Fibroblast of gingiva (primary cell): ENCODE measurements at places on chromosomes 1 and 21.
A peak's percentile ranks its signal among the peaks of the same experiment; 100 is the strongest.

DNA sequence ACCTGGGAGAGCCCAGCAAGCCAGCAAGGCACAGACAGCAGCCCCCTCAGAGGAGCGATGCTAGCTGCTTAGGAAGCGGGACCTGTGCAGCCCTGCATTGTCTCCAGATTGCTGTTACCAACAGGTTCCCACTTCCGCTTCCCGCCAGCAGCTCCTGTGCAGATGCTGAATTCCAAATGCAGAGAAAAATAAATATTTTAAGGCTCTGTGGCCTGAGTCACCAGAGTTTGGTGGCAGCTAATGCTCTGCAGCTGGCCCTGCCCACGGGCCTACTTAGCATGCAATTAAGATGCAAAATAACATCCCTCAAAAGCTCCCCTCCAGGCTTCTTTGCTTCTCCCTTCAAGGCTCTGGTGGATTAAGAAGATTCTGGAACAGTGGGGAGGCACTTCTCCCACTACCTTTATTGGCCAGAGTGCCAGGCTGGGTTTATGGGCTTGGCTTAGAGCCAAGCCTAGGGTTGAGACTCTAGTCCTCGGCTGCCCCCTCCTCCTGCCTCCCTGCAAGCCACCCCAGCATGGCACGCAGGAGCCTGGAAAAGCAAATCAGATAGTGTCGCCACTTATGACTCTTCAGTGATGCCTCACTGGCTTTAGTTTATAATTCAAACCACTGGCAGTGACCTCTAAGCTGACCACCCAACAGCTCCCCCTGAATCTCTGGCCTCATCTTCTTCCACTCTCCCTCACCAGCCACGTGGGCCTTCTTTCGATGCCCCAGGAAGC lies 207.1 kb upstream of the ZC3H12A start:
- no peak for DNase-seq

- no peak for DNase-seq
Observed at GRCh38 chr1:243903041-243903440, 53.0 kb upstream of the AKT3 start.

GRCh38 chr1:230517786-230518185 lies 91.7 kb upstream of the PGBD5 start:
- no peak for DNase-seq

GRCh38 chr1:64745181-64745985 lies 508 bp downstream of the RAVER2 start:
- peak; percentile 47 for DNase-seq

- peak; percentile 34 for DNase-seq
Observed at GRCh38 chr21:31580866-31581276, 78.6 kb upstream of the SOD1 start.

- no peak for DNase-seq
Observed at GRCh38 chr1:230210981-230211336, 143.9 kb downstream of the GALNT2 start.

DNA sequence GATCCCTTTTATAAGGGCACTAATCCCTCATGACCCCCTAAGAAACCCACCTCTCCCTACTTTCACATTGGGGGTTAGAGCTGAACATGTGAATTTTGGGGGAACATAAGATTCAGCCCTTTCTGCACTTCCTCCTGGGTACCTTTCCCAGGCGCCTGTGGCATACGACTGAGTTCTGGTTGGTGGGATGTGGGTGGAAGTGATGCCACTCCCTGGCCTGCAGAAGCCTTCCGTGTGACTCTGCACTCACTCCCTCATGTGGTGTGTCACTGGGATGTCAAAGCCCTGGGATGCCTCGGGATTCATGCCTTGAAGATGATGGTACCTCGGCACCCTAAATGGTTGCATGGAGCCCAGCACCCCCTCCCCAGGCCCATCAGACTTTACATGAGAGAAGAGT lies 28.3 kb upstream of the VASH2 start:
- DNase-seq: no peak

- DNase-seq: no peak
Observed at GRCh38 chr1:235642943-235643371, 6.6 kb downstream of the GNG4 start.

DNA sequence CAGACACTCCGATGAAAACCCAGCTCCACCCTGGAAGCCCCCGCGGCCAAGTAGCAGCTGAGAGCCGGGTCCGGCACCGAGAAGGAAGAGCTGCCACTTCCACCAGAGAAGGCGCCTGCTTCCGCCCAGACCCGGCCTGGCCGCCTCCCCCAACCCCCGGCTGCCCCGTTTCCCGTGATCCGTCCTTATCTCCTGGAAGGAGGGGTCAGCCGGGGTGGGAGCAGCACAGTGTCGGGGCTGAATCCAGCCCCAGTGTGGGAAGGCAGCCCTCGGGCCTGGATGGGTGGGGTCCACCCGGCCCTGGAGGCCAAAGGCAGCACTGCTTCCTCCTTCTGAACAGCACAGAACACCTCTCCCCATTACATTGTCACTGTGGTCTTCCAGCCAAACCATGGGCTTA lies 69.4 kb downstream of the MEGF6 start:
- DNase-seq: no peak

DNA sequence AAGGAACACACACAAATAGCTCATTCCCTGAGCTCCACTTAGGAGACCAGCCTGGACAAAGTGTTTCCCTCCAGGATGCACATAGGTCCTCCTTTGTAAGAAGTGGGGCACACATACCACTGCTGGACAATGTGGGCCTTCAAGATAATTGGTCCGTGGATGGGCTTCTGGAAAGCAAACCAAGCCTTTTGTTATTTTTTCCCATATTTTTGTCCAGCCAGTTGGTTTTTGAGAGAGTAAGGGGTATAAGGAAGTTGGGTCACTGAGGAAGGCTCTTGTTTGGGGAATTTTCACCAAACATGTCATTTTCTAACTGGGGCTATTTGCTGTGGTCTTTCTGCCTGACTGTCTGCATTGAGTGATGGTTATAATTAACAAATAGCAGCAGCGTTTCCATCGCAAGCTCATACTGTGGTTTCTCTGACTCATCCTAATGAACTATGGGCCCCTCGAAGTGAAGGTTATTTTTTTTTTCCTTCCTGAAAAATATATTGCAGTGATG lies 306.3 kb upstream of the DUSP10 start:
- DNase-seq: peak; percentile 22

- DNase-seq: peak; percentile 68
Observed at GRCh38 chr1:45010855-45011811, at the start of gene HECTD3. Gene HECTD3 (minus strand): TSS chr1:45011324. CDS start chr1:45011257, 67 bp downstream.

GRCh38 chr1:32100359-32100758 lies 7.5 kb upstream of the KPNA6 start:
- DNase-seq: no peak

GRCh38 chr21:42747746-42748351 lies 94.4 kb downstream of the PDE9A start:
- DNase-seq: no peak

DNA sequence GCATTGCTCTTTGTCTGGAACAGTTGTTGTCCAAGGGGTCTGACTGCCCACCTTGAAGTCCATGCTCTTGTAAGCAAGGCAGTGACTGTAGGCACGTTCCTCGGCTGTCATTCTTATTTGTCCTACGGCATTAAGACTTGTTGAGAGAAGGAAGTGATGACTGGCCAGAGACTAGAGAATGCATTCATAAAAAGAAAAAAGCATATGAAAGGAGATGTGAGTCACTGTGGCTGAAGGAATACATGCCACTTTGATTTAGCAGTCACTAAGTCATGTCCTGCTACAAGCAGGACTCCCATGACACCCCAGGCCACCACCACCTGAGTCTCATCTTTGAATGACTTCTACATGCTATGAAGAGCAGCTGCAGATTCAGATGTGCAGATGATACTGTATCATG lies 50.5 kb downstream of the CNN3 start:
- no peak for DNase-seq

DNA sequence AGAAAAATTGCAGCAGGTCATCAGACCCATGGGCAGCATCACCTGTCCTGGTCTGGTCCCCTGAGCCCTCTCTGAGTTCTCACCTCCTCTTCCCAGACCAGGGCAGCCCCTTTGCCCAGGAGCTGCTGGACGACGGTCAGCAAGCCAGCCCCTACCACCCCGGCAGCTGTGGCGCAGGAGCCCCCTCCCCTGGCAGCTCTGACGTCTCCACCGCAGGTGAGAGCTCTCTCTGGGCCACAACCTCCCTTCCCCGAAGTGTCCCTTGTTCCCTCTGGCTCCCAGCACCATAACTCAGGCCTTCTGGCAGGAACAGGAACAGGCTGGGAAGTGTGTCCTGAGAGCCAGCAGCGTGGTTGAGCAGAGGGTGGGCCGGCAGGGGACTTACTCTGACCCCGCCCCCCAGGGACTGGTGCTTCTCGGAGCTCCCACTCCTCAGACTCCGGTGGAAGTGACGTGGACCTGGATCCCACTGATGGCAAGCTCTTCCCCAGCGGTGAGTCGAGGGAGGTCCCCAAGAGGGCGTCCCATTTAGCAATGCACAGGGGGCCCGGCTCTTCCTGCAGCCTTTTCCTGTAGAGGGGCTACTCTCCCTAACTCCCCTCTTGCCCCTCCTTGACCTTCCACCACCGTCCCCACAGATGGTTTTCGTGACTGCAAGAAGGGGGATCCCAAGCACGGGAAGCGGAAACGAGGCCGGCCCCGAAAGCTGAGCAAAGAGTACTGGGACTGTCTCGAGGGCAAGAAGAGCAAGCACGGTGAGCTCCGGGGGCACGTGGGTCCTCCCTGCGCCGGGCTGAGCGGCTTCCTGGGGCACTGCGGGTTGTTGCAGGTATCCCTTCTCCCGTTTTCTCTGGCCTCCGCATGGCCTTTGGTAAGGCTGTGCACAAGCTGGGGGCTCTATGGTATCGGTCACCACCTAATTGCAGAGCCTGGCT lies 2.4 kb downstream of the ELF3 start:
- DNase-seq: no peak

DNA sequence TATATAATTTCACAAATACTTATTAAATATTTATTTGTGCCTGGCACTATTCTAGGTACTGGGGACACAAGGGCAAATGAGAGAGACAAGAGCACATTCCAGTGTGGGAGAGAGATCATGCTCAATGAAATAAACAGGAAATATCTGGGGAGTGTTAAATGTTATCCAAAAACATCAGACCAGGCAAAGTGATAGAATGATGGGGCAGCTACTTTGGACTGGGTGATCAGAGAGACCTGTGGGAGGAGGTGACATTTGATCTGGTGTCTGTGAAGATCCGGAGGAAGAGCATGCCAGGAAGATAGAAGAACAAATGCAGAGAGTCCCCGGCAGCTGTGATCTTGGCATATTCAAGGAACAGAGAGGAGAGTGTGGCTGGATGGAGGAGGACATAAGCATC lies 27.5 kb upstream of the GNG12 start:
- no peak for DNase-seq

DNA sequence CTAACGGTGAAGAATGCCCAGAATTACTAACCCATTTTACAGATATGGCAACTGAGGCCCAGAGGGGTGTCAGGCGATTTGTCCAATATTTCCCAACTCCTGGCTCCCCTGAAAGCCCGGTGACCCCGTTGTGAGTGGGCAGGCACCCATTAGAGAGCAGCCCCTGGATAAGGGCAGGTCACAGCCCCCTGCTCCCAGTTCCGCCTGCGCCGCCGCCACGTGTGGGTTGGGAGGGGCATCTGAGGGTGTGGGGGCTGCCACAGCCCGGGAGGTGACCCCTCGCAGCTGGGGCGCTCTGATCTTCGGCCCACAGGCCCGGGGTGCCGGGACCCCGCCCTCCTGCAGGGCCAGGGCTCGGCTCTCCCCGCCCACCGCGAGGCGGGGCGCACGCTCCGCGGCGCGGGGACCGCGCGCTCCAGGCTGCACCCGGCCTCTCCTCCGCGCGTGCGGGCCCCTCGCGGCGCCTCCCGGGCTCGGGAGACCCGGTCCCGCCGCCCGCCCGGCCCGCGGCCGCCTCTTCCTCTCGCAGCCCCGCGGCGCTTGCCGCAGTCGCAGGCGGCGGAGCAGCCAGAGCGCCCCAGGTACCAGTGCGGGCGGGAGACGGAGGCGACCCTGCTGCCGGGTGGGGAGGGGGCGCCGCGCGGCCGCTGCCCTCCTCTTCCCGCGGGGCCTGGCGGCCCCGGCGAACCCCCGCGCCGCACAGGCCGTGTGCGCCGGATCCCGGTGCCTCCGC lies at the start of gene HTR6:
HTR6 (plus strand) TSS at position 423 of the 733 bp plus-strand sequence. CDS start 879 bp downstream, outside the sequence.
- DNase-seq: no peak

DNA sequence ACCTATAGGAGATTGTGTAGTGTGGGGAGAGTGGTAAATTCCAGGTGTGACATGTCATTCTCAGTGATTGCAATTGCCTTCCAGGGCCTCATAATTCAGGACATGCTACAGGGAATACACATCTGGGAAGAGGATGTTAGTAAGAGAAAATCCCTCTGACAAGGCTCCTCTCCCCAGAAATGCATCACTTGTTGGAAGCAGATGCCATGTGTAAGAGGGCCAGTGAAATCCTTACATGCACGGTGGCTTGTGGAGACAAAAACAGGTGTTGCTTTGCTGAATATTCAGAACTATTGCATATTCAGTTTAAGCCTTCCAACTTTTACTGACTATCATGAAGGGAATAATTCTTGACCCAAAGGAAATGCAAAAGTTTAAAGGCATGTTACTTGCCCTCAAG lies 503.4 kb downstream of the NEGR1 start:
- no peak for DNase-seq

DNA sequence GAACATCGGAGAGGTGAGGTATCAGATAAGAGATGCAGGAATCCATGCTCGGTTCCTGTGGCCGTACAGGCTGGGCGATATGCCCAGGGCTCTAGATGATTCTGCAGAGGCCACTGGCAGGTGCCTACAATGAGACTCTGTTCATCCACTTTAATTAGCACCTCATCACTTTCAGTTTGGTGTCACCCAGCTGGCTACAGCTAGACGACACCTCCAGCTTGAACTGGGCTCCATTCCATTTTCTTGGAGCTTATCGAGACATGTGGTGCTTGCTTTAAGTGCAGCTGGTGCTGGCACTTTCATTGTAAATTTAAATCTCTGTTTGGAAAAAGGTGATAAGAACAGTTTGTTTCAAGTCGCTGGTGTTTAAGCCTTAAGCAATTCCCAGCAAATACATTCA lies 322.5 kb upstream of the ADGRL2 start:
- DNase-seq: no peak

DNA sequence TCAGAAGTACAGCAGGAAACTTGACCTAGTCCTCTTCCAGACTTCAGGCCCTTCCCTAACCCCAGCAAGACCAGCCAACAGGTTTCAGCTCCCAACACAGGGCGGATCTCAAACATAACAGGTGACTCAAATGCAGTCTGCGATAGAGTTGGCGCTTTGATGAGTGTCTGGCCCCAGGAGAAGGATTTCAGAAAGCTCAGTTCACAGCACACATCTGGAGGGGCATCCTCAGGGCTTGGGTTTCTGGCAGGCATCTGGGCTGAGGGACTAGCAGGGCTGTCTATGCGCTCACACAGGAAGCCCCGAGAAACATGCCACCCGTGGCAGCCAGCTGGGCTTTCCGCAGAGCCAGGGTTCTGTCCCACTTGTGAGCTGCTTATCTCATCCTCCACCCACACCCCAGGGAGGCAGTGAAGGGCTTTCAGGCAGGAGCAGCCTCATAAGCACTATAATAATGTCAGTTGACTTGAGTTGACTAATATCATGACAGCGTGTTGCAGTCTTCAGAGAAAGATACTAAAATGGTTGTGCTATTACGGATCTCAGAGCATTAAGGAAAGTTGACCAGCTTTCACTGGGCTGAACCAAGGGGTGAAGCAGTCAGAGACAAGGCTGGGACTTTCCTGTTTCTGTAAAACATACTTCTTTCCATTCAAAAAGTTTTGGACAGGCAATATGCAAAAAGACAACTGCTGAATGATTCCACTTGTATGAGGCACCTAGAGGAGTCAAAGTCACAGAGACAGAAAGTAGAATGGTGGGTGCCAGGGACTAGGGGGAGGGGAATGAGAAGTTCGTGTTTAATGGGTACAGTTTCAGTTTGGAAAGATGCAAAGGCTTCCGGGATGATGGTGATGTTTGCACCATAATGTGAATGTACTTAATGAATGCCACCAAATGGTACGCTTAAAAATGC lies 233.0 kb upstream of the IRF2BP2 start:
- DNase-seq: no peak
